Smooth muscle cell of the pulmonary artery (primary cell): ENCODE measurements at places on chromosomes 7 and 10. TPM values are rescaled to one million over a fixed set of nuclear protein-coding genes. Genes with fewer than 3 reads are reported as not detected.

GHRHR gene
- total RNA-seq, result not detected in 2 replicates

TMEM72 gene
- total RNA-seq, result not detected in 2 replicates

POLR2J2 gene
- total RNA-seq, result 3.2 and 3.7 TPM in 2 replicates

FFAR4 gene
- total RNA-seq, result not detected in 2 replicates

AQP1 gene
- 71.5 and 335 TPM in 2 replicates for total RNA-seq

TACC2 gene
- 5.7 and 8.8 TPM in 2 replicates for total RNA-seq

STK31 gene
- not detected in 2 replicates for total RNA-seq

LRRC17 gene
- total RNA-seq, result 65.6 and 103 TPM in 2 replicates

SAP25 gene
- 0.13 TPM in 1 of 2 replicates, not detected in the other for total RNA-seq

NUTM2D gene
- 1.9 and 2.1 TPM in 2 replicates for total RNA-seq

LIPN gene
- not detected in 2 replicates for total RNA-seq

MEOX2 gene
- total RNA-seq, result 0.40 and 28.3 TPM in 2 replicates

CTNNA3 gene
- 0.03 and 0.13 TPM in 2 replicates for total RNA-seq

SYCE1 gene
- 0.07 TPM in 1 of 2 replicates, not detected in the other for total RNA-seq

XRCC2 gene
- 0.86 and 1.2 TPM in 2 replicates for total RNA-seq

TAS2R4 gene
- 1.5 and 1.9 TPM in 2 replicates for total RNA-seq

FZD1 gene
- total RNA-seq, result 14.9 and 24.2 TPM in 2 replicates

CCL24 gene
- total RNA-seq, result not detected in 2 replicates
